ENCODE measurements at places on chromosomes 5 and 9.

DNA sequence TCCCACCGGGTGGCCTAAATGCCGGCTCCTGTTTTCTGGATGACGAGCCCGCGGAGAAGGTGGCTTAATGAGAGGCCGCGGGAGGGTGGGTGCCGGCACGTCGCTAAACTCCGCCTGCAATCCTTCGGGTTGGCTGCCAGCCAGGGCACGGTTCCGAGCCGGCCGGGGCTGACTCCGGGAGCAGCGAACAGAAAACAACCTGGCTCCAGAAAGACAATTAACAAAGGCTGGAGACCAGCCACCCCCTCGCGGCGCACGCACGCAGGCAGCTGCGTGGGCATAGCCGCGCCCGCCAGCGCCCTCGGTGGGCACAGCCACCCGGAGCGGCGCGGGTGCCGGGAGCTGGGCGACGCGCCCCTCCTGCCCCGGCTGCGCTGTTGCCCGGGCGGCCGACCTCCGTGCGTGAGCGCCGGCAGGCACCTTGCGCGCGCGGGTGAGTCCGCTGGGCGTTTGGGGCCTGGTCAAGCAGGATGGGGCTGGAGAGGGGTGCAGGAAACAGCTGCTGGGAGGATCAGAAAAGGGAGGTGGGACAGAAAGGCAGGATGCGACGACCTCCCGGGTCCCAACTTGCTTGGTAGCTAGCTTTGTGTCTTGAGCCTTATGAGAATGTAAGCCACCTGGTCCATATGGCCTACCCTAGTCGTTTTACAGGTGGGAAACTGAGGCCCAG is at the start of gene ARHGEF37:
Gene ARHGEF37, plus strand, starts transcription at position 307 of the 670 bp plus-strand sequence. CDS start 16,272 bp downstream, outside the sequence.
- peak; percentile 51 for DNase-seq

DNA sequence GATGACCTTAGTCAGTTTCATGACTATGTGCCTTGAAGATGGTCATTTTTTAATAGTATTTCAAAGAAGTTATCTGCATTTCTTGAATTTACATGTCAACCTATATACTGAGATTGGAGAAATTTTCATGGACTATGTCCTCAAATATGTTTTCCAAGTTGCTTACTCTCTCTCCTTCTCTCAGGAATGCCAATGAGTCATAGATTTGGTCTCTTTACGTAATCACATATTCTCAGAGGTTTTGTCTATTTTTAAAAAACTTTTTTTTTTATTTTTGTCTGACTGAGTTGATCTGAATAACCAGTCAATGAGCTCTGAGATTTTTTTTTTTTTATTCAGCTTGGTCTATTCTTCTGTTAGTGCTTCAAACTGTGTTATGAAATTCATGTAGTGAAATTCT is 374.7 kb upstream of the GRIN3A start:
- no peak for DNase-seq

DNA sequence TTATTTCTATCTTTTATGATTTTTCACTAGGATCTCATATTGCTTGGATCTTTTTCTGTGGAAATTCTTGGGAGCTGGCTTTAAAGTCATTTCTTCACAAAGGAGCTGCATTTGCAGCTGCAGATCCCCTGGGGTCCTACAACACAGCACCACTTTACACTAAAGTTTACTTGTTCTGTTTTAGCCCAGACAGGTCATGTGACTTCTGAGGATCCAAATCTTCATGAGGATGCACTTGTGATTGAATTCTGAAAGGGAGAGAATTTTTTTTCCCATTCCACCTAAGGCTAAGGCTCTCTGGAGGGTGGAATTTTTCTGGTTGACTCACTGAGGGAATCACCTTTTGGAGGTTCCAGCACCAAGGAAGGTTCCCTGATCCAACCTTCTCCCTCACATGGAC is 43.4 kb downstream of the ACOT12 start:
- DNase-seq = no peak

- no peak for DNase-seq
Observed at GRCh38 chr9:27276193-27277030, 20.5 kb downstream of the EQTN start.

DNA sequence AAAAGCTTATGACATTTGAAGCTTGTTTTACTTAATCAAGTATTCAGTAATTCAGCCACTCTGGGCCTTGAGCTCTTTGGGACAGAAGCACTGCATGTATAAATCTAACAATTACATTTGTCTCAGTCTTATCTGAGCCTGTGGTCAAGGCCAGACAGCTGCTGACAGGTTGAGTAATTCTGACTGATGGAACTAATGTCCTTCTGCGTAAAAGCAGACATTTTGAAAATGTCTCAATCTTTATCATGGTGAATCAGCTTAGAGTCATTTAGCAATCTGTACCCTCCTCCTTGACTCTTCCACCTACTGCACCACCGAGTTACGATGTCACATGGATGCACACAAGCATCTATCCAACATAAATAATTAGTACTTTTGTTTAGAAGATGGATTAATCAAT is 400.0 kb downstream of the ARRDC3 start:
- no peak for DNase-seq

- no peak for DNase-seq
Observed at GRCh38 chr9:127051881-127052595, 70.4 kb downstream of the ANGPTL2 start.

- DNase-seq = peak; percentile 47
Observed at GRCh38 chr5:14628346-14628745, 36.2 kb upstream of the OTULIN start.

DNA sequence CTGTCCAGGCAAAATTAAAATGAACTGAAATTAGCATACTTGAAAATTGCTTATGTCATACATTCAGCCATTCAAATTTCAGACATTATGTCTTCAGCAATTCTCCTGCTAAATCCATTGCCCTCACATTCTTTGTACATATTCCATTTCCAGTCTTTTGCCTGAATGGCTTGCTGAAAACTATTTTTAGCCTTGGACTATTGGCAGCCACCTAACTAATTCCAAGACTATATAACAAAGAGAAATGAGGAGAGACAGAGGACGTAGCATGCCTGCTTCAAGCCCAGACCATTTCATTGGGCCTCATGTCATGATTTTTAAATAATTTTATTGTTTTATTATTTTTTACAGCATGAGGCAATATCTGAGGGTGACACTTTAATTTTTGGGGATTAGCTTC is 100.3 kb downstream of the MRPS30 start:
- DNase-seq = no peak

DNA sequence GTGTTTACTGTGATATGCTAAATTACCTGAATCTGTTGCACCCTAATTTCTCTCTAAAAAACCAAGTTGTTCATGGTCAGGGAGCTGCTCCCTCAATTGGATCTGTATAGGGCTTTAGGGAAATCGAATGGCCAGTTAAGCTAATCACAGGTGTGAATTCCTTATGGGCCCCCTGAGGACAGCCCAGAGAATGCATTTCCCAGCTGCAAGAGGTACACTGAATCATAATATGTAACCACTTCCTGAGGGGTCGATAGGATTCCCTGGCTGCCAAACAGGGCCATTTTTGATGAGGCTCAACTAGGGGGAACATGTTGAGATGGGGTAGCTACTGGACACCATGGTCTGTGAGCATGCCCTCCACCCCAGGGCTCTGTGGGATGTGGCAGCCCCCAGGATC is 478.6 kb downstream of the CCDC171 start:
- DNase-seq = no peak

- no peak for DNase-seq
Observed at GRCh38 chr5:17357504-17357903, 140.1 kb downstream of the BASP1 start.

DNA sequence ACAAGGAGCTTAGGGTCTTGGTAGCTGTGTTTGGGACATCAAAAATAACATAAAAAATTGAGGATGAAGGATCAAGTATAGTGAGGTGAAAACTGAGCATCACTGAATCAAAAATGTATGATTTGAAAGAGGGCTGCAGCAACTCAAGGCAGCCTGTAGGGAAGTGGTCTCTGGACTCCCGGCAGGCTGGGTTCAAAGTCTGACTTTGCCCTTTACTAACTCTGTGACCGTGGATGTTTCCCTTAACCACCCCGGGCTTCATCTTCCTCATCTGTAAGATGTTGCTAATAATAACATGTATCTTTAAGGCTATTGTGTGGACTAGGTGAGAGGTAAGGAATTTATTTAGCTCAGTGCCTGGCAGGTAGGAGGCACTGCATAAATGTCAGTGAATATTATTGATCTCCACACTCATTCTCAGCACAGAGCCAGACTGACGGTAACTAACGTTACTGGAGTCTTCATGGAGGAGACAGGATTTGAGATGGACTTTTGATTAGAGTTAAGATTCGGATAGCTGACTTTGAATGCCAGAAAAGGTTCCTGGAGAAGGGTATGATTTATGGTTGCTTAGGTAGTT is 367.3 kb downstream of the NDUFS4 start:
- no peak for DNase-seq

DNA sequence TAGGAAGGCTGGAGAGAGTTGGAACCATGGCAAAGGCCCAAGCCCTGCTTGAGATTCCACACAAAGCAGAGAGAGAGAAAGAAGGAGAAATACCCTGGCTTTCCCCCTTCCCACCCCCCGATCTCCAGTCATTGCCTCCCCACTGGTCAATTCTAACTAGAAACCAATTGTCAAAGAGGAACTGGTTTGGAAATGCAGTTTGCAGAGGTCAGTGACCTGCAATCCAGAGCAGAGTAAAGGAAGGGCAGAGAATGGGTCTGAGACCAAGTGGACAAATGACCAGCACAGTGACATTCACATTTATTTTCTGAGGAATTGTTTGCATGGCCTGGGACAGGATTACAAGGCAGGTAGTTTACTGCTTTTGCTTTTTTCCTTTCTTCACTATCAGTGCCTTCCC is 37.5 kb upstream of the ZFYVE16 start:
- no peak for DNase-seq

DNA sequence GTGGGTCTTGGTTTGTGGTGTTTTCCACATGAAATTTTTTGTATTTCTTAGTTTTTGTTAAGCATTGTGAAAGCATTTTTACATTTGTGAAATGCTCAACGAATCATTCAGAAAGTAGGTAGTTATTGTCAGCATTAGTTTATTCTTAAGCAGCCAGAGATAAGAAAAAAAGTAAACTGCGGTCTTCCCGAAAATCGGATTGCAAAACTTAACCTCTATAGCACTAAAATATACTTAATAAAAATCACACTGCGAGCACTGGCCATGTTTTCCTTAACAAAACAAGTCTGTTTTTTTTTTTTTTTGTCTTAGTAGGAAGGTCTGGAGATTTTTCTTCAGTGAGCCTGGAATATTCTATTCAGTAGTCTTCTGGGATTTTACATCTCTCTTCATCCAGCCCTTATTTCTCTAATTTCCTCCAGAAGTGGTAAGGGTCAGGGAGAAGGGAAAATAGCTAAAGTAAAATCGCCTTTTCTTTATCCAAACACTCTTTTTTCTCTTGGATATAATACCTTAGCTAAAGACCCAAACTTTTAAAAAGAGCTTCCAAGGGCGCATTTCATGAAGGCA is 289.9 kb downstream of the DMAC1 start:
- no peak for DNase-seq

- no peak for DNase-seq
Observed at GRCh38 chr9:87464992-87465378, 32.7 kb upstream of the DAPK1 start.

GRCh38 chr5:124876983-124877382 is 130.5 kb upstream of the ZNF608 start:
- DNase-seq = no peak

DNA sequence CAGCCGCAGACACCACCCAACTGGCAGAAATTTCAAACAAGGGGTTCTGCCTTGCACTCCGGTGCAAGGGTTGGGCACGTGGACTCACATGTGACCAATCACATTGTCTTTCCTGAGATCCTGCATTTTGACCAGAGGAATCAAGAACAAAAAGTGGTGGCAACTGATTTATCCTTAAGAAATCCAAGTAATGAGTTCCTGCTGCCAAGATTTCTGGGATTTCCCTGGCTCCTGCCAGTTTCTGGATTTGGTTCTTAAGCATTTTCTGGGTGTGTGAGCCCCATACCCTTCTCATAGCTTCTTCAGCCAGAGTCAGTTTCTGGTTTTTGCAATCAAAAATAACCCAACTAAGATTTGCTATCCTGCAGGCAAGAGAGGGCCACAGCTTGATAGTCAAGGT is 17.4 kb upstream of the KCNIP1 start:
- no peak for DNase-seq

- no peak for DNase-seq
Observed at GRCh38 chr9:31323726-31324444, 1060.6 kb upstream of the ACO1 start.

- DNase-seq = no peak
Observed at GRCh38 chr5:149358868-149359495, 1.1 kb downstream of the PCYOX1L start.

DNA sequence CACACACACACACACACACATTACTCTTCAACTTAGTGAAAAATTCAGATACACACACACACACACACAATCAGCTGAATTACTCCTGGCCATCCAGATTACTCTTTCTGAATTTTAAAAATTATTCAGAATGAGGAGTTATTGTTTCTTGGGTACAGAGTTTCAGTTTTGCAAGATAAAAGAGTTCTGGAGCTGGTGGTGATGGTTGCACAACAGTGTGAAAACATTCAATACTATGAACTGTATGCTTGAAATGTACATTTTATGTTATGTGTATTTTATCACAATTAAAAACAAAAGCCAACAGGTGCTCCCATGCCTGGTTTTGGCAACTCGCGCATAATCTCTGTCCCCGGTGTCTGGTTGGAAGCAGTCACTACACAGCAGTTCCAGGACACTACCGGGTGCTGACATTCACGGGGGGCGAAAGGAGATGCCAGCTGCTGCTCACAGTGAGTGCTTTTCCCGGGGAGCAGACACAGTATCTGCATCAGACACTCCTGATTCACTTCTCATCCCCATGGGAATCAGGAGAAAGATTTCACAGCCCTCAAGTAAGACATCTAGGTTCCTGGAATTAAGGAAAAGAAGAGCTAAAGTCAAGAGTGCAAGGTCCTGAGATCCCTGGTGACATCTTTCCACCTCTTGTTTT is 55.7 kb downstream of the LHFPL2 start:
- no peak for DNase-seq

DNA sequence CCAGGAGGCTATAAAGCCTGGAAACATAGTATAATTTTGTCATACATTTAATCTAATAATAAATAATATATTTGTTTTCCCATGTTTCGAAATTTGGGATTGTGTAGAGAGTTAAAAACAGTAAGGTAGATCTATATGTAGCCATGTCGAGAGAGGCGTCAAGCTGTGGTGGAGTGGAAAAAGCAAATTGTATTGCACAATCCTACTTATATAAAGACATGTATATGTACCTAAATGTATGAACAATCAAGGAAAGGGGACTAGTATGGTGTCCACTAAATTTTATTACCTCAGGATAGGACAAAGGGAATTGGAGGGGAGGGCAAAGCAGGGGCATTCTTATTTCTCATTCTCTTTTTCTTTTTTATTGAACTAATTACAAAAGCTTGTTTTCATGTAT is 52.0 kb downstream of the GLRA1 start:
- DNase-seq = no peak

GRCh38 chr9:72650206-72650605 is 128.8 kb downstream of the TMC1 start:
- no peak for DNase-seq

GRCh38 chr9:83956436-83957247 is 23.4 kb downstream of the HNRNPK start:
- peak; percentile 58 for DNase-seq

DNA sequence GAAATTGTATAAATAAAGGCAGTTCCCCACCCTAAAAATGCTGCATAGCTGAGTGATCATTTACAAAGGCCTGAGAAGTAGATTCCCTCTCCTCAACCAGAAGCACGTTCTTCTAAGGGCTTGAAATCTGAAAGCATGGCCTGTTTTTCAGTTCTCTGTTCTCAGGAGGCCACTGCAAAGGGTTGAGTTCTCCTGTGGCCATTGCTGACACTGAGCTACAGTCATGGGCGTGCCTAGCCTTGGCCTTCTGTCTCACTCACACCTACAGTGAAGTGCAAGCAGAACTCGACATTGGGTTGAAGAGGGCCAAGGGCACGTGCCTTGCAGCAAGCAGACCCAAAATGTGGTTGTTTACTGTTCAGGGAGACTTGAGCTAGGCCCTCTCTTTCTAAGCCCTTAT is 276.6 kb upstream of the VLDLR start:
- no peak for DNase-seq
